ENCODE measurements at places on chromosomes 12 and 14.

- peak; percentile 4 for DNase-seq
Measured at GRCh38 chr14:58884442-58884841, 246.7 kb downstream of the DACT1 start.

DNA sequence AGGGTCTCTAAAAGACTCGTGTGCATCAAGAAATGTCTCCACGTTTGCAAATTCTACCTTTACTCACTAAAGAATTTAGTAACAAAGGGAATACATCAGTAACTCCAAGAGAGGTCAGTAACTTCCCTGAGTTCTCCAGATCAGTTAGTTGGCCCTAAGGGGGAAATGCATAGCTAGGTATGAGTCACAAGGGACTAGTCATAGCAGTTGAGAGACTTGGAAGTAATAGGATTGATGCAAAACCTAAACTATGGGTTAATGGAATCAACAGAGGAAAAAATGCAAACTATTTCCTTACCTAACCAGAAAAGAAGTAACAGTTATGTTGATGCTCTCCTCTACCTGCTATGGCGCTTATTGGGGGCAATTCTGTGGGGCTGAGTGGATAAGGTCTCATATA is 148.8 kb upstream of the GARIN6 start:
- DNase-seq = peak; percentile 74

DNA sequence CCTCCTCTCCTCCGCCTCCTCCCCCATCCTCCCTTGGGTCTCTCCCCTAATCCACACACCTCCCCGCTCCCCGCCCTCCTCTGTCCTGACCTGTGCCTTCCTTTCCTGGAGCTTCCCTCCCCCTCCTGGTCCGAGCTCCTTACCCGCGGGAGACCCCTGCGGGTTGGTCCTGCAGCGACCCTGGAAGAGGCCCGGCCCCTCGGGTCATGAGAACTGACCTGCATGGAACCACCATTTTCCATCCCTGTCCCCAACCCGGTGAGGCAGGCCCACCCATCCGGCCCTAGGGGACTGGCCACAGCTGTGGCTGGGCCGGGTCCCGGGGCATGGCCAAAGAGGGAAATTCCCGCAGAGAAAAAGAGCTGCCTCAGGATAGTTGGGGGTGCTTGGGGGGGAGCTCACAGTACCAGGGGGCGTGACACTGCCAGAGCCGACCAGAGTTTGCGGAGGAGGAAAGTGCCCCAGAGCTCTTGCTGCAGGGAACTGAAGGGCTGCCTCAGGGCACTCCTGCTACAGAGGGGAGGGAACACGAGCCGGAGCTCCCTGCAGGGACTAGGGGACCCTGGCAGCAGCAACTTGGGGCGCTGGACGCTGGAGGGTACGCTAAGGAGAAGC is 613 bp downstream of the ARHGEF40 start:
- DNase-seq = peak; percentile 37

GRCh38 chr12:112686373-112686772 is 105.2 kb upstream of the RPH3A start:
- peak; percentile 62 for DNase-seq

DNA sequence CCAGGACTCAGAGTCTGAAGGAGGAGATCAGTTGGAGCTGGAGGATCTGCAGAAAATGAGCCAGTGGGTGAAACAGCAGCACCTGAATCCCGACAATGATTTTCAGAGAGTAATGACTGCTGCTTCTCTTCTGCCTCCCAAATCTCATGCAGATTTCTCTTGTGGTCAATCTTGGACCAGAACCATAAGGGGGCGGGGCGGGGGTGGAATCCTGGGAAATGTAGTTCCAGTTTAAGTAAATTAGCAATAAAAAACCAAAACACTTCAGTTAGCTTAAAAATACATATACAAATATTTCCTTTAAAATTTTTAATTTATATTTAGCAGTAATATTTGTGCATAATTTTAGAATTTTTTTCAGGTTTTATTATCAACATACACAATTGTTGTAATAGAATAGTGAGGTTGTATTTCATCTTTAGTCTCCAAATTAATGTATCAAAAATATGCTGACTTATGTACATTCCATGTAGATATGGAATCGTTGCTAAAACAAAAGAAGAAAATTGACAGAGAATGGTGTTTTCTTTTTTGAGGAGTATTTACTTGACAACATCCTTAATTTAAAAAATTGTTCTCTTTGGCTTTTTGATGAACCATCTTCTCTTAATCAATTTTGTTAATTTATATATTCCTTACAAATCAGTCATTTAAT is 223.5 kb upstream of the SYT10 start:
- no peak for DNase-seq

DNA sequence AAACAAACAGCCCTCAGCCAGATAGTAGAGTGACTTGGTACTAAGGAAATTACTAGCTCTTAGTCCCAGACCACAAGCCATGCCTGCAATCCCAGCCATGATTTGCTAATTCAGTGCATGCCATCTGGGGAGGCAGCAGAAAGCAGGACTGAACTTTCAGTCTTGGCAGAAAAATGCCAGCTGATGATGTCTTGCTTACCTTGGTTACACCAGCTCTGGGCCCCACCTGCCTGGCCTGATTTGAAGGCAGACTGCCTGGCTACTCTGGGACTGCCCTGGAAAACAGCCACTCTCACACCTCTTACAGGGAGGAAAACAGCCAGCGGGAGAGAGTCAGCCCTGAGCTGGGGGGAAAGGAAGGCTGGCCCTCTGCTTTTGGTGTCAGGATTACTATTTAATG is 4.6 kb upstream of the UNC119B start:
- no peak for DNase-seq

DNA sequence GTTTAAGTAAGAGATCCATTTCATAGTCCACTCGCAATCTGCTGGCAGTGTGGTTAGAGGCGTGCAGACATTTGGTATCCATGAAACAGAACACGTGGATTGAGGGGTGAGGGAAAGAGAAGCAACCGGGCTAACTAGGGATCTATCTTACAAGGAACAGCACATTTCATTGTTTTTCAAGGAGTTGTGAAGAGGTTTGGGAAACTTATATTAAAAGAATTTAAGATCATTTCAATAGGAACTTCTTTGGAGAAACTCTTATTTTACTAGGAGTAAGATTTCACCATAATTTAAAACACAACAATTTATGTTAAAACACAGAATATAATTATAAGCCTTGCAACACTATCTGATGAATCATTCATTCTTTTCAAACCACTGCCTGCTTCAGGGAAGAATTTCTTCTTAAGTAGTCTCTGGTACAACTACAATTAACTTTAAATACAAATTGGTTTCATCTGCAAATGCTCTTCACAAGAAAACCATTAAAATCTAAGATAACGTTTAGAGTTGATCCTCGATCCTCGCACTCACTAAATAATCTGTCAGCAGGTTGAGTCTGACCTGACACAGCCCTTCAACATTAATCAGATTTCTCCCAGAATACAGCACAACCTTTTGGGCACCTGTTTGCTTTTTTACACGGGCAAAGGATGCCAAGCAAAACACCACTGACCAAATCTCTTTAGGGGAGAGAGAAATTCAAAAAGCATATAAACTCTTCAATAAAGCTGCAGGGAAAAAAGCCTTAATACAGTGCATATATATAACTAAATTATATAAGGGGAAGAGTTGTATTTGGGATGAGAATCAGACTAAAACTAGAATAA is 27.3 kb downstream of the PPTC7 start:
- peak; percentile 37 for DNase-seq

- no peak for DNase-seq
Measured at GRCh38 chr14:88227693-88228092, 95.4 kb downstream of the KCNK10 start.

DNA sequence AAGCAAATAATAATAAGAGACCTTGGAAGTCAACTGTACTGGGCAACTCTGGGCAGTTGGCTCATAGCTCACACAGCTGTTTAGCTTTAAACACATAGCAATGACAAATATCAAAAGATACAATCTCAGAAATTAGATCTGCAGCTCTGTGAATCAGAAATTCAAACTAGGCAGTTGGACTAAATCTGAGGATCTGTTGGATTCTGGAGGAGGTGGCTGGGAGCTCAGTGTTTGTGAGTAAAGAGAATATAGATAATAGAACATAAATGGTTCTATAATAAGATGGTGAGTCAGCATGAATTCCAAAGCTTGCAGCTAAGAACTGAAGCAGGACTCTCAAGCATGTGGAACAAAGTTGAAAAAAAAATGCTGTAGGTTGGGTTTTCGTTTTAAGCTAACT is 1949.4 kb upstream of the SEL1L start:
- DNase-seq = no peak

- DNase-seq = no peak
Measured at GRCh38 chr14:35956376-35957085, 130.4 kb downstream of the BRMS1L start.
